Activated CD4-positive, alpha-beta T cell treated with anti-CD3 and anti-CD28 coated beads for 36 hours (primary cell): ENCODE measurements at places on chromosomes 11 and 22. TPM values are rescaled to one million over a fixed set of nuclear protein-coding genes. Genes with fewer than 3 reads are reported as not detected.

Gene OR51B2
- total RNA-seq = not detected

Gene EIF3D
- total RNA-seq = 403 TPM

GRCh38 chr11:109329716-109330115 is 92.3 kb upstream of the C11orf87 start:
- H3K27me3 ChIP-seq = no peaks in the 10 kb centered on the region
- no peaks in the 10 kb centered on the region for H3K36me3 ChIP-seq
- no peak for DNase-seq
- no peaks in the 10 kb centered on the region for H3K4me1 ChIP-seq
- H3K27ac ChIP-seq = no peak overlapping the region
- H3K4me3 ChIP-seq = no peak overlapping the region

DNA sequence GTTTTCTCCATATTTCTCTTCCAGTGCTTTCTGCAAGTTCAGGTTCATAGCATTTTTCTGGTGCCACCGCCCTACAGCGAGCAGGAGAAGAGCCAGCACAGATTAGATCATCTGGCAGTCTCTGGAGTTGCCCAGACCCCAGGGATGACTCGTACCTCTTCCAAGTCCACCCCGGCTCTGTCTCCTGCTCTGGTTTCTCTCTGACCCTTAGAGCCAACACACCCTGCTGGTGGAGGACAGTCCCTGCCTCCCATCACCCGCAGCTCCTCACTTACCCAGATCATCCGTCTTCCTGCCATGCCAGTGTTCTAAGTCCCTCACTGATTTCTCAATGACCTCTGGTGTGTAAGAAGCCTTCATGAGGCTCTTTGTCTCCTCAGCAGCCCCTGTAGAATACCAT is 28.0 kb downstream of the TST start:
- peaks cover 1% of the 10 kb centered on the region for H3K36me3 ChIP-seq
- no peak for DNase-seq
- no peak overlapping the region for H3K4me3 ChIP-seq

DNA sequence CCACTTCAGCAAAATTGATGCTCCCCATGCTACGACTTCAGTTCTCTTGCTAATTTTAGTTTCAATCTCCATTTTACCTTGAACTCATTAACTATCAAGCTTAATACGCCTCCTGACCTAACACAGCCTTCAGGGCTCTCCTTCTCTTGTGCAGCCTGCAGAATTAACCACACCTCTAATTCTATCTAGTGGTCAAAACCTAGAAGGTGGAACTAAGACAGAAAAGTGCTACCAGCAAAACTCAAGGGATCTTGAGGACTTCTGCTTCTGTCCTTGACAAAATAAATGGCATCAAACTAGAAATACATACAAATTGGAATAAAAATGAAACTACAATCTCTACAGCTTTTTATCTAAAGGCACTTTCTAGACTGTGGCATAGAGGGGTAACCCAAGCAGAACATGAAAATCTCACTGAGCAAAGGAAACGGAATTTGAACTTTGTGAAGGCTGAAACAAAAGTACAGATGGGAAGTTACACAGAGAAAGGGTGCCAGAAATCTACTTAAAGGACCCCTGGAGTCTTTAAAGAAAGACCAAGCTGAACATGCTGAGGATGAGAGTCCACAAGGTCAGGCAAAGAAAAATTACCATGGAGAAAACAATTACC is 10.7 kb downstream of the CWF19L2 start:
- no peak overlapping the region for H3K27ac ChIP-seq
- peaks cover 27% of the 10 kb centered on the region for H3K4me1 ChIP-seq
- H3K36me3 ChIP-seq = peaks cover 45% of the 10 kb centered on the region
- H3K27me3 ChIP-seq = no peaks in the 10 kb centered on the region
- DNase-seq = no peak
- no peak overlapping the region for H3K4me3 ChIP-seq

GRCh38 chr11:73135346-73136284 is 6.5 kb downstream of the FCHSD2 start:
- no peaks in the 10 kb centered on the region for H3K27me3 ChIP-seq
- H3K4me3 ChIP-seq = no peak overlapping the region
- H3K4me1 ChIP-seq = peaks cover 35% of the 10 kb centered on the region
- no peak for DNase-seq

DNA sequence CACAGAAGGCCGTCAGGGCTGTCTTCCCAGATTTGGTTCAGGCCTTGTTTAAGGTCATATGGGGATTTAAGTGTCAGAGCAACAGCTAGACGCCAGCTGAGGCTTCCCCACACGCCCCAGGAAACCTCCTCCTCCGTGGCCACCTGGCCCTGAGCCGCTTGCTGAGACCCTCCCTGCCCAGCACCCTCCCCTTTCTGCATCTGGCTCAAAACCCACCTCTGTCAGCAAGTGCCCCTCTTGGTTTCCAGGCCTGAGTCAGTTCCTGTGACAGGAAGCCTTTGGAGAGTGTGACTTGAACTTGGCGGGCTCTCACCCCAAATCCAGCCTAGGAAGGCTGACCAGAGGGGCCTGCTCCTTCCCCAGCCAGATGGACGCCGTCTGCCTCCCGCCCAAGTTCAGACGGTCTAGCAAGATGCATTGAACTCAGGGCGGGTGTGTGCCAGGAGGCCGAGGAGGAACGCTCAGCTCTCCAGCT is 561 bp downstream of the FXYD2 start:
- no peak for DNase-seq
- H3K27ac ChIP-seq = peak overlapping the region; percentile 34
- H3K4me3 ChIP-seq = no peak overlapping the region
- H3K27me3 ChIP-seq = no peaks in the 10 kb centered on the region
- peaks cover 41% of the 10 kb centered on the region for H3K4me1 ChIP-seq

GRCh38 chr22:29308791-29309262 is 2.4 kb downstream of the GAS2L1 start:
- H3K27me3 ChIP-seq = peaks cover 32% of the 10 kb centered on the region
- H3K4me1 ChIP-seq = peaks cover 23% of the 10 kb centered on the region
- H3K36me3 ChIP-seq = no peaks in the 10 kb centered on the region
- peak; percentile 53 for DNase-seq
- no peak overlapping the region for H3K27ac ChIP-seq

GRCh38 chr22:41915786-41916493 is 1.1 kb upstream of the SHISA8 start:
- peaks cover 47% of the 10 kb centered on the region for H3K27me3 ChIP-seq
- H3K36me3 ChIP-seq = no peaks in the 10 kb centered on the region
- H3K27ac ChIP-seq = no peak overlapping the region
- no peak overlapping the region for H3K4me3 ChIP-seq

- peaks cover 6% of the 10 kb centered on the region for H3K27me3 ChIP-seq
- H3K36me3 ChIP-seq = no peaks in the 10 kb centered on the region
- H3K4me3 ChIP-seq = no peak overlapping the region
- no peak for DNase-seq
- H3K27ac ChIP-seq = no peak overlapping the region
- no peaks in the 10 kb centered on the region for H3K4me1 ChIP-seq
Observed at GRCh38 chr22:48756146-48757111, 1071.2 kb downstream of the BRD1 start.

- H3K4me3 ChIP-seq = no peak overlapping the region
- H3K27ac ChIP-seq = no peak overlapping the region
- H3K36me3 ChIP-seq = no peaks in the 10 kb centered on the region
- no peak for DNase-seq
- H3K27me3 ChIP-seq = no peaks in the 10 kb centered on the region
Observed at GRCh38 chr22:16963189-16963945, 44.7 kb downstream of the GAB4 start.
